ENCODE measurements at places on chromosomes 2 and 18.

GRCh38 chr2:50181212-50181611 lies 850.7 kb downstream of the NRXN1 start:
- DNase-seq: no peak

DNA sequence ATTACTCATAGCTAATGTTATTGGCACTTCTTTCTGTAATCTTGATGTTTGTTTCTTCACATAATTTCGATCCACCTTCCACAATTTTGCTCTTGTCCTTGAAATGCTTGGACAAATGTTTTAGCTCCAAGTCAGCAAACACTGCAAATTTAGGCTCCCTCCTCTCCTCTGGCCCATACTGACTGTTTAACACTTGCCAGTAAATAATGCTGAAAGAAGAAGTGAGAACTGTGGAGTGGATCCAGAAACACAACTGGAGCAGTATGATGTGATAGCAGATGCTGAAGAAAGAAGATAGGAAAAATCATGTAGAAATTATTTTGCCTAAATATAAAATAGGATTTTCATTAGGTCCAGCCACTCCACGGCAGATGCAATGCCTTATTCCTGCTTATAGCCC lies 415.0 kb upstream of the GYPC start:
- no peak for DNase-seq

- DNase-seq: peak; percentile 17
Measured at GRCh38 chr2:117087535-117088291, 726.8 kb upstream of the DDX18 start.

DNA sequence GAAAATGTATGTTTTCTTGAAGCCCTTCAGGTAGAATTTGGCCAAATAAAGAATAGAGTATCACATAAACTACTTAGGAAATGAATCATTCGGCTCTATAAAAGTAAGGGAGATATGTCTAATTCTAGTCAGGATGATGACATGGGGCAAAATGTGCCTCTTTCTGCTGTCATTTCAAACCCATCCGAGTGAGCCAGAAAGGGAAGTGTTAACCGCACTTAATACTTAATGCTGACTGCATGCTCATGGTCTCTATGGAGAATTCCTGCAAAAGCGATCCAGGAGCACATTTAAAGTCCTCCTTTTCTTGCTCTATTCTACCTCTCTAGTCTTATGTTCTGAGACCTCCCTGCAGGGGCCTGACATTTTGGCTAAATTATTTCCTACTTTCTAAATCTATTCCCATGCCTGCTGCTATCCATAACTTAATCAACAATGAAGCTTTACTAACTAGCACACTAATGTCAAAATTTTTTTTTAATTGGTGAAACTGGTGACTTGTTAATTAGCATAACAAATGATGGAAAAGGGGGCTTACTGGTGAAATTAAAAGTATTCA lies 127.4 kb downstream of the CDC42EP3 start:
- no peak for DNase-seq

- no peak for DNase-seq
Measured at GRCh38 chr2:220053919-220054318, 426.5 kb downstream of the SLC4A3 start.

All from right kidney (tissue), 9 donors.